ENCODE measurements at places on chromosomes 11 and 22. TPM values are rescaled to one million over a fixed set of nuclear protein-coding genes. Genes with fewer than 3 reads are reported as not detected.
A peak's percentile ranks its signal among the peaks of the same experiment; 100 is the strongest.

DNA sequence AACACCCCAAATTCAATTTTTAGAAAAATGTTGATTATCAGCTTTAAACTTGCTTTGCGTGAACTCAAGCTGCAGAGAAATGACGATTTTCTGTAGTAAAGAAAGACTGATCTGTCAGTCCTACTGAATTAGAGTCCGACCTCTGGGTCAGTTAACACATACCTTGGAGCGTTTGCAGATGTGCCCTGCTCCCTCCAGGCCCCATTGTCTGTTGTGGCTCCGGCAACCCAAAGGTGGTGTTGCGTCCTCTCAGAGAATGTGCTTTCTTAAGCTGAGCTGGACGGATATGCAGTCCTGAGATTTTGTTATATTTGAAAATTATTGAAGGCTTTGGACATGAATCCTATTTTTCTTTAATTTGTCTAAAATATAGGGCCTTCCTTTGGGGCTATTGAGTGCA lies 31.5 kb upstream of the MYO18B start:
- DNase-seq: no peak

DNA sequence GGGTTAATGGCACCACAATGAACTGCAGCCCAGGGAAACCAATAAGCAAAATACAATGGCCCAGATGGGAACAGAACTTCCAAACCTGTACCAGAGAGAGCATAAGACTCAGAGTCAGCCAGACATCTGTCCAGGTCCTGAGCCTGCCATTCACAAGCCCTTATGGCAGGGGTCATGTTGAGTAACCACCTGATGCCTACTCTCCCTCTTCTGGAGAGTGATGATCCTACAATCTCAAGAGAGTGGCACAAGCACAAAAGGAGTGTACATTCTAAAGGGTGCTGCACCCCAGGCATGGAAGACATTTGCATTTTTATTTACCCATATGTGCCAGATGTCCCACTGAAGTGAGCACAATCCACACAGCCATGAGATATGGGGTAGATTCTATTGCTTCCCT lies 10.6 kb downstream of the TENM4 start:
- no peak for DNase-seq

DNA sequence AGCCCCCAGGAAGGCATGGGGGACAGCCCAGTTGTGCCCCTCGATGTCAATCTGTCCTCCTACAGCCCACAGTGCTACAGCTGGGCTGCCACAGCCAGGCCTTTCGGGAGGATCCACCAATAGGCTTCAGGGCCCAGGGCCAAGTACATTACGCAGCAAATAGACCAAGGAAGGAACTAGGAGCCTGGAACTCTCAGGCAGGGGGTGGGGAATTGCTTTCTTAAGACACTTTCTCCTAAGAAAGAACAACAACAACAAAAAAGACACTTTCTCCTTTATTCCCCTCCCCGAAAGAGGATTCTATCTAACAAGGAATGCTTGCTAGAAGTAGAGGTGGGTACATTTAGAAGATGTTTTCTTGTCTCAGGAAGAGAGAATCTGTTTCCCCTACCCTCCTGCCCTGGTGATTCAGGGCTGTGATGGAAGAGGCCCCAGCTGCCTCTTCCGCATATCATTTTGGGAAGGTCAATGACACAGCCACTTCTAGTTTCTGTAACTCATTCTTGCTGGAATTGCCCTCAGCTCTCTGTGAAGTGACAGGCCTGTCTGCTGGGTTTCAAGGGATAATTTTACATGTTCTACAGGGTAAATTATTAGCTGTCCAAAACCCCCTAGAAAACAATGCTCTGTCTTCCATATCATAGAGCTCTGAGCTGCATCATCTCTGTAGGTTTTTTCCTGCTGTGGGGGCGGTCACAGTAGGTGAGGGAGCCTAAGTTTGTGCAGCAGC lies 6.0 kb upstream of the MALAT1 start:
- peak; percentile 49 for DNase-seq

DNA sequence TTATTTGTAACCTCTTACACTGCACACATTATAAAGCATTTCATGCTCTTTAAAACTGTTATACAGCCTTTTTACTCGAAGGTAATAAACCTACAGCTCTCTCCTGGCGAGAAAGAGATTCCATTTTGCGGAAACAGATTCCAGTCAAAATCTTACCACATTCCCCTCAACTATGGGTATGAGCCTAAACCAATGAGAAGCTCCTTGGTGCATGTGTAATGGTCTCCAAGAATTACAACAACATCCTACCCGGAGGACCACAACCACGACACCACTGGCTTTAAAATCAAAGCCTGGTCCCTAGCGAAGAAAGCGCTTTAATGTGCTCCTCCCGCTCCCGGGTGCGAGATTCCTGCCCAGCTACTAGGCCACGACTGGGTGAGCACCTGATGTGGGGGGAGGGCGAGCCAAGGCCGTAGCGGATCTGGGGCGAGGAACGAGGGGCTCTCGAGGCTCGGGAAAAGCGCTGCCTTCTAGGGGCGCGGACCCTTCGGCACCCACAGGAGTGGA lies 821 bp downstream of the CELF1 start:
- DNase-seq: no peak

DNA sequence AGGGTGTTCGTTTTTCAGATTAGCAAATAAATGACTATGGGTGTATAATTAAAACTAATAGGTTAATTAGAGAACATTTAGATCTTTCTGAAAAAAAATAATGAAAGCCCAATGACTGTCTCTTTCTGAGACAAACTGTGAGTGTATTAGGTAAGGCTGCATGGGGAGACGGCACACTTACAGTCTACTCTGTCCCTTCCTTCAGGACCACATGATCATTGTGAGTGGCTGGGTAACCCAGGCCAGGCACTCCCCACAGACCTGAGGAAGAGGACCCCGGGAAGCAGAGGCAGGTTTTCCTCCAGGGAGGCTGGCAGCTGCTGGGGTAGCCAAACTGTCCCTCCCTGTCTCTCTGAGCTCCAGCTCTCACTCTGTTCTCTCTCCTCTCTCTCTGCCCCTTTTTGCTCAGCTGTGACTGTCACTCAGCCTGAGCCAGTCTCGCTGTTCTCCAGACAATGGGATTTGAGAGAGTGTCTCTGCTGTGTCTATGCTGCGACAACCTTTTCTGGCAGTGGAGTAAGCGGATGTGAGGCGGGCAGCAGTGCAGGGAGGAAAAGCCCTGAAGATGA lies 83.1 kb upstream of the NCAM1 start:
- DNase-seq: no peak

- no peak for DNase-seq
Observed at GRCh38 chr11:80383655-80384054, 942.8 kb upstream of the TENM4 start.

GRCh38 chr11:129457321-129457720 lies 81.7 kb downstream of the BARX2 start:
- no peak for DNase-seq

DNA sequence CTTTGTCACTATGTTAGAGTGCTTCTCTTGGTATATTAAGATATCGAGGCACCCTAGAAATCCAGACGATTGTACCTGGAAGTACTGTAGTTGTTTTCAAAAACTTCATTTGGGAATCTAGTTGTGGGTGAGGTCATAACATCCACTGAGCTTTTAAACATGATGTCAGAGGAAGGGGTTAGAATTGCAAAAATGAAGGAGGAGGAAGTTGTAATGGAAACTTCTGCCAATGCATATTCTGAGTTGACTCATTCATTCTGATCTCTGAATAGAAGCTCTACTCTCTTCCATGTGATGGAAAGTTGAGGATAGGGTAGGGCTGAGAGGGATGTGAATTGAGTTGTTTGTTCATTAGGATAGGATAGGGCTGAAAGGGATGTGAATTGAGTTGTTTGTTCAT lies 7.7 kb downstream of the CD44 start:
- DNase-seq: no peak

GRCh38 chr22:46390105-46390651 lies 54.7 kb downstream of the TRMU start:
- DNase-seq: no peak

GRCh38 chr11:33475993-33476392 lies 218.8 kb downstream of the HIPK3 start:
- no peak for DNase-seq

- DNase-seq: no peak
Observed at GRCh38 chr11:72452495-72452894, 18.2 kb upstream of the CLPB start.

DNA sequence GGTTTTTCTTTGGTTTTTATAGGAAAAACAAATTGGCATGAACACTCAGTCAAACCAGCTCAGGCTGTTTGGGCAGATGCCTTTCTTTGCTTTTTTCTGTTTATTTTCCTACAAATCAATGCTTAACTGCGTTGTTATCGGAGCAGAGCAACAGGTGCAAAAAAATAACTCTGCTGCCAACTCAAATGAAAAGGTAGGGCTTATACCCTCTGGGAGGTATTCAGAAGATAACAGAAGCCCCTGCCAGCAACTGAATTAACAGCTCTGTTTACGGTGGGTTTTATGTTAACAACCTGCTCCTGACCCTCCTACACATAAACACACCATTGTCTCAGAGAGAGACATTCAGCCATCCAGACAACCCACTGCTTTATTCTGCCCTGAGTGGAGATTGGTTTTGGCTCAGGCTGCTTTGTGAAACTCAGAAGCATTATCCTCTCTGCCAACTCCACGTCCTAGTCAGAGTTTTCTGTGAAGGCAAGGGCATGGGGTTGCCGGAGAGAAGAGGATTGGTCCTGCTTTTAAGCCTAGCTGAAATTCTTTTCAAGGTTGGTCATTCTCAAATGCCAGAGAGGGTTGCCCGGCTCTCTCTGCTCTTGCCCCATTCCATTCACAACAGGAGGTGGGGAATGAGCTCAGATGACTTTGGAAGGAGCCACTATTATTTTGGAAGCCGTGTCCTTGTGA lies 11.4 kb downstream of the EHF start:
- no peak for DNase-seq

- DNase-seq: no peak
Observed at GRCh38 chr22:25134028-25134427, 65.6 kb upstream of the CRYBB3 start.

DNA sequence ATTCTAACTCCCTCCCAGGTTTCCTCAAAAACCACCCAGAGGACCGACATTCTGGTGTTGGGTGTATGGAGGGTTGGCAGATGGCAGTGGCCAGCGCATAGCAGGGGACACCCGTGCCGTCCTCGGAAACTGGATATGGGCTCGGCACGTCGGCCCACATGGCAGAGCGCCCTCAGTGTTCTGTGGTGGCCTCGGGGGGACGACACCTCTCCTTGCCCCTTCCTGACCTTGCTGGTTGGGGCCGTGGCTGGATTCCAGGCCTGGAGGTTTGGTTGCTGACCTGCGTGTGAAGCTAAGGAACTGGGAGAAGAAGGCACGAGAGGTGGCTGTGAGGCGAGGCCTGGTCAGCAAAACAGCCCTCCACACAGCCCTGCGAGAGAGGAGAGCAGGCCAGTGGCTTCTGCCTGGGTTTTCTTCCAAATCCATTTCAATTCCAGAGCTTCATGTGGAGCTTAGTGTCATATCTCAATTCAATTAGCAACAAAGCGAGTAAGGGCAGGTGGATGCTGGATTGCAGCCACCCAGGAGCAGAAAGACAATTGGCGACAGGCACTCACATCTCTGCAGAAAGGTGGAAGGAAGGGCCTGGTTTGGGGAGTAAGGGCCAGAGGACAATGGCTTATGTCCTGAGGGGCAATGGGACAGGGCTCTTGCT lies 478.4 kb downstream of the BRD1 start:
- no peak for DNase-seq

DNA sequence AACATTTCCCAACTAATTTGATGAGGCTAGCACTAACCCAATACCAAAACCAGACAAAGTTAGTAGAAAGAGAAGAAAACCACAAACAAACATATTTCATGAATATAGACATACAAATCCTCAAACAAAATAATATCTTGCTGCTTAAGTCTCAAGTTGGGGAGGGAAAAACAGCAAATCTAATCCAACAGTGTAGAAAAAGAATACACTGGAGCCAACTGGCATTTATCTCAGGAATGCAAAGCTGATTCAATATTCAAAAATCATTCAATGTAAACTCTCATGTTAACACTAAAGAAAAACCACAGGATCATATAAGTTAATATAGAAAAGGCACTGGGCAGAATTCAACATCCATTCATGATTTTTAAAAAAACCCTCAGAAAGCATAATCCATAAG lies 18.2 kb downstream of the GNB1L start:
- no peak for DNase-seq

GRCh38 chr22:41681616-41682015 lies 7.1 kb downstream of the SNU13 start:
- peak; percentile 50 for DNase-seq

- DNase-seq: no peak
Observed at GRCh38 chr22:24142831-24143230, 38.5 kb upstream of the SUSD2 start.

DNA sequence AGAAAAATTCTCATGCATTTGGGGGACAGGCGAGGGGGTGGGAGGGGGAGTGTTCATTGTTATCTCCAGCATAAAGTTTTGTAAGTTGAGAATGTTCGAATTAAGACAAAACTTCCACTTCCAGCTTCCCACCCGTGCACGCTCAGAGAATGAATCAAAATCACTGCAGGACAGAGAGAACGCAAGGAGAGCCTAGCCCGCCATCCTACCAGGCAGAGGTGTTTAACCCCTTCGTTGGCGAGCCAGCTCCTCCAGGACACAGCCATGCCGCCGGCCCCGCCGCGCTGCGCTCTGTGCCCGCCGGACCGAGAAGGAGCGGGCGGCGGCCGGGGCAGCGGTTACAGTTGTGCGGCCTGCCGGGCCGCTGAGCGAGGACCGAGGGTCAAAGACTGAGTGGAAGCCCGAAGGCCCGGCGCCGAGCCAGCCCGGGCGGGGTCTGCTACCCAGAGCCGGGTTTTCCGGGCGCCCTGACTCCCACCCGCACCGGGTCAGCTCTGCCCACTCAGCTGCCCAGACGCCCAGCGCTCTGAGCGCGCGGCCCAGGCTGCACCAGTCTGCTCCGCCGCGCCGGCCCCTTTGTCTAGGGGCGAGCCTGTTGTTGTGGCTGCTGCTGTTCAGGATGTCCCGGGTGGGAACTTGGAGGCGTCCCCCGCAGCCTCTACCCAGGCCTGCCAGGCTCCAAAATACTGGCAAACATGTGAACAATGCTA lies at the start of gene NOX4:
TSS of gene NOX4 (minus strand) at position 395 of the 710 bp plus-strand sequence. CDS start at position 266, 129 bp downstream.
- DNase-seq: no peak

DNA sequence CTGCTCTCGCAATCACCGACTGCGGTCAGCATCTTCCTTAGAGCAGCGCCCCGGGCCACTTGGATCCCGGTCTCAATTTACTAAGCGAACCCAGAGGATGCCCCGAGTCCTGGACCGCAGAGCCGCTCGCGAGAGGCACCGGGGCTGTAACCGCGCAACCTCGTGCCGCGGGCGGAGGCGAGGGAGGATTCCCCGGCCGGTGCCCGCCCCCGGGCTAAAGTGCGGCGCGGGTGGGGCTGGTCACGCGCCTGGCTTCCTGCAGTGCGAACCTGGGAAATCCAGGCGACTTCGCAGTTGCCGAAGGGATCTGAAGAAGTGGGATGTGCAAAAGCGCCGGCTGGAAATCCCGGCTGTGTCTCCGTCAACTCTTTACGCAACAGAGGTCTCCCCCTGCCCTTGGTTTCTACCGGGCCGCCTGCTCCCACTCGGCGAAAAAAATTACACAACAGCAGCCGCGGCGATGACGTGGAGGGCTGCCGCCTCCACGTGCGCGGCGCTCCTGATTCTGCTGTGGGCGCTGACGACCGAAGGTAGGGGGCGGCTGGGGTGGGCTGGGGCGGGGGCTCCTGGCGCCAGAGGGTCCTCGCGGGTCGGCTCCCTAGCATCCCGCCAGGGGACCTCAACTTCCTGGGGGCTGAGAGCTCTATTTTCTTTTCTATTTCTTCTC lies at the start of gene NCR3LG1:
TSS of gene NCR3LG1 (plus strand) at position 291 of the 667 bp plus-strand sequence. CDS start at position 461, 170 bp downstream.
- peak; percentile 80 for DNase-seq

FOLR1 gene
- not detected for polyA plus RNA-seq

MS4A12 gene
- not detected for polyA plus RNA-seq

TSGA10IP gene
- not detected for polyA plus RNA-seq

RIBC2 gene
- polyA plus RNA-seq: not detected

UBASH3B gene
- polyA plus RNA-seq: 3.2 TPM

TBC1D22A gene
- polyA plus RNA-seq: 73.8 TPM

FGF19 gene
- polyA plus RNA-seq: not detected

OR52N4 gene
- 10.3 TPM for polyA plus RNA-seq

OR5AS1 gene
- polyA plus RNA-seq: not detected

TMEM45B gene
- polyA plus RNA-seq: not detected

Data from B cell (primary cell).